ENCODE measurements at places on chromosomes 16 and 17.

DNA sequence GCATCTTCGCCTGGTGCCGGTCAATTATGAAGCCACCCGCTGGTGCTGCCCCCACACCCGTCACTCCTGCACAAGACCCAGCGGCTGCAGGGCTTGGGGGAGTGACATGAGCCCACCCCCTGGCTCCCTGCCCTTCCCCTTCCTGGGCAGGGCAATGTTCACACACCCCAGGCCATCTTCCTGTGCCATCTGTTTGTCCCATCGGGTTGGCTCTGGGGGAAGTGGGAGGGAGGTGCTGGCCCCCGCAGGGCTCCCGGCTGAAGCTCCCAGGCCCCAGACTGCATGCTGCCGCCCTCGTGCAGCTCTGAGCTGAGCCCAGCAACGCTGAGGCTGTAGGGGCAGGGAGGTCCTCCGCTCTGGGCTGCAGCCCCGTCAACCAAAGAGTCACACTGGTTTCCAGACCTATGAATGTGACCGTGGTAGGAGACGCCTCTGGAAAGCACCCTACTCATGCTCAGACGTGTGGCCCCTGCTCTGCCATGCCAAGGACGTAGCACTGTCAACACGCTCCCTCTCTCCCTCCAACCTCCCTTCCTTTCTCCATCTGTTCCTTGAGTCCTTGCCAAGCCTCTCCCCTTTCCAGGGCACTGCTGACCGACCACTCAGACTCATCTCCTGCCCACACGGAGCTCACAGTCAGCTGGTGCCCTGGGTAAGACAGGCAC lies 140.4 kb downstream of the ENGASE start:
- no peak for DNase-seq

GRCh38 chr16:50719401-50720337 lies 22.2 kb upstream of the CYLD start:
- no peak for DNase-seq

GRCh38 chr17:58356231-58356630 lies 4.2 kb upstream of the SUPT4H1 start:
- DNase-seq = no peak

DNA sequence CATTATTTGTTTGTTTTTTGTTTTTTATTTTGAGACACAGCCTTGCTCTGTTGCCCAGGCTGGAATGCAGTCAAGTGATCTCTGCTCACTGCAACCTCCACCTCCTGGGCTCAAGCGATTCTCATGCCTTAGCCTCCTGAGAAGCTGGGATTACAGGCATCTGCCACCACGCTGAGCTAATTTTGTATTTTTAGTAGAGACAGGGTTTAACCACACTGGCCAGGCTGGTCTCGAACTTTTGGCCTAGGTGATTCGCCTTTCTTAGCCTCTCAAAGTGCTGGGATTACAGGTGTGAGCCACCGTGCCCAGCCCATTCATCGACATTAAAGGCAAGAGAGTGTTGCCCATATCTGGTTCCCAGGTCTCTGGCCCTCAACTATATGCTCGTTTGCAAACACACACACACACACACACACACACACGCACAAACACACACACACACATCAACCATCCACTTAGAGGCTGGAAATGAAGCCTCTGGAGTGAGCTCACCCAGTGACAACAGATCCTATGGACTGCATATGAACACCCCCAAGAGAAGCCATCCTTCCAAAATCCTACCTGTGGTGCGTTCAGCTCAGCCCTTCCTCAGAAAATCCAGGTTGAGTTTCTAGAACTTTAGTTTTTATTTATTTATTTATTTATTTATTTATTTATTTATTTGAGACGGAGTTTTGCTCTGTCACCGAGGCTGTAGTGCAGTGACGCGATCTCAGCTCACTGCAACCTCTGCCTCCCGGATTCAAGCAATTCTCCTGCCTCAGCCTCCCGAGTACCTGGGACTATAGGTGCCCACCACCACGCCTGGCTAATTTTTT lies 12.3 kb upstream of the SEPHS2 start:
- DNase-seq = no peak

DNA sequence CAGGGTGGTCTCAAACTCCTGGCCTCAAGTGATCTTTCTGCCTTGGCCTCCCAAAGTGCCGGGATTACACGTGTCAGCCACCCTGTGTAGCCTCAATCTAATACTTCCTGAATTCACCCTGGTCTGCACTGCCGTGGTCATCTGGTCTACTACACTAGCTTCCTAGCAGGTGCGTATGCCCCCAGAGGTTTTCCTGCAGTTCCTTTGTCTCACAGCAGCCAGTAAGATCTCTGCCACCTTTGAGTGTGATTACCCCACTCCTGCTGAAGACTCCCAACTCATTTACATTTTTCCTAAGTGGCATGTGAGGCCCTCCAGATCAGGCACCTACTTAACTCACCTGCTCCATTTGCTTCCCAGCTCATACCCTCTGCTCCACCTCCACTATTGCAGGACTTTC lies 5.1 kb upstream of the DDX19A start:
- no peak for DNase-seq

GRCh38 chr17:75553295-75554110 lies 28.0 kb downstream of the LLGL2 start:
- DNase-seq = no peak

DNA sequence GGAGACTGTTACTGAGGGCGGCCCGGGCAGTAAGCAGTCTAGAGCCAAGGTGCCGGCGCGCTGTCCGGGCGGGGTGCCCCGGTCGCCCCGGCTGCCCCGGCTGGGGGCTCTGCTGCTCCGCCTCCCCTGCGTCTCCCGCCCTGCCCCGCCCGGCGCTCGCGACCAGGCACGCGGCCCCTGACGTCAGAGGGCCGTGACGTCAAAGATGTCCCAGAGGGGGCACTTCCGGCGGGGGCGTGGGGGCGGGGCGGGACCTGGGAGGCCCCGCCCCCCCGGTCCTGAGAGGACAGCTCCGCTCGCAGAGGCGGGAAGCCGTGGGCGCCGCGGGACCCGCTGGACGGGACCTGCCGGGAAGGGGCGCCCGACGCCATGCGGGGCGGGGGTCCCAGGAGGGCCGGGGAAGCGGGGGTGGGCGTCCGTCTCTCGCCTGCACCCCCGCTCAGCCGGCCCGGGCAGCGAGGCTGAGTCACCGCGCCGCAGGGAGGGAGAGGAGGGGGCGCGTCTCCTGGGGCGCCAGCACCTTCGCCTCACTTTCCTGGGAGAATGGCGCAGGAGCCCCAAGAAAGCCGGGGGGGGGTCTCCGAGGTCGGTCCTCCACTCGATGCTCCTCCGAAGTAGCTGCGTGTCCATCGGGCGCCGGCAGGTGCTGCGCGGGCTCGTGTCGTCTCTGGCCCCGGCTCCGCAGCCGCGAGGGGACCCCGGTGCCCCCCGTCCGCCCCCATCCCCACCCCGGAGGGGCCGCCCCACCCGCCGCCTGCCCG lies 4.4 kb upstream of the HIC1 start:
- DNase-seq = peak; percentile 72

DNA sequence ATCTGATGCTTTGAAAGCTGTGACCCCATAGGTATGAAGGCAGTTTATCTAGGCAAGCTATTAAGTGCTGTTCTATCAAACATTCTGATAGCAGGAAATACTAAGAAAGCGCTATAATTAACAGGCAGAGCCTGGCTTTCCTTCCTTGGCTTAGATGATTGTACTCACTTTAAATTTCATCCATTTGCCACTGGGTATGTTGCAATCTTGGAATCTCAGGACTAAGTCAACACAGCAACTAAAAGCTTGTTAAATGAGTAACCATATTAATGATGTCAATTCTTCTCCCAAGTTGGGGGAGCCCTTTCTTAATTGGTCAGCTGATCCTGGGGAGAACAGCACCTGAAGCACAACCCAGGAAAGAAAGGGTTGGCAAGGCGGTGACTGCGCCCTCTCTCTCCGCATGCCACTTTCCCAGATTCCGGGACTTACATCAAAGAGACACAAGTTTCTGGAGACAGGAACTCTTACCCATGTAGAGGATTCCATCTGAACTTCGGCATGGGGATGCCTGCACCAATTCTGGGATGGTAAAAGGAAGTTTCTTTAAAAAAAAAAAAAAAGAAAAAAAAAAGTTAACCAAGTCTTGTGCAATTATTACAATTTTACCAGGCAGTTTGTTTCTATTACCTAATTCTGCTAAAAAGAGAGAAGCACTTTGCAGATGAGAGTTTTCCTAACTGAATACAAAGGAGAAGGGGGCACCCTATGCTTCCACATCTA lies 54.4 kb upstream of the ICAM2 start:
- peak; percentile 54 for DNase-seq

GRCh38 chr16:83742124-83742899 lies 65.5 kb upstream of the HSBP1 start:
- DNase-seq = no peak

DNA sequence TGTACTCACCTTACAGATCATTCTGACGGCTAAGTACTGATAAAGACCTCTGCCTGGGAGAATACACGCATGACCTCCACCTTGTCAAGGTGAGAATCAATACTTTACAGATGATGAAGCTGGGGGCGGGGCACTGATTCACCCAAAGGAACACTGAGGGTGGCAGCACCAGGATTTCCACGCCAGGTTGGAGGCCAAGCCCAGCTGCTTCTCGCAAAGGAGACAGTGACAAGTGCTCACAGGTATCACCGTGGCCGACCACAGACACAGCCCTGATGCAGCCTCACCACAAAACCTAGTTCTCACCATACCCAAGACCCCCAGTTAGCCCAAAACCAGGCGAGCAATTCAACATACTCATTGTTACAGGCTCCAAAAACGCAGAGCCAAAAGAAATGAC lies 434.2 kb downstream of the SOX9 start:
- DNase-seq = no peak

GRCh38 chr17:880443-881269 lies 98.5 kb downstream of the MRM3 start:
- no peak for DNase-seq

DNA sequence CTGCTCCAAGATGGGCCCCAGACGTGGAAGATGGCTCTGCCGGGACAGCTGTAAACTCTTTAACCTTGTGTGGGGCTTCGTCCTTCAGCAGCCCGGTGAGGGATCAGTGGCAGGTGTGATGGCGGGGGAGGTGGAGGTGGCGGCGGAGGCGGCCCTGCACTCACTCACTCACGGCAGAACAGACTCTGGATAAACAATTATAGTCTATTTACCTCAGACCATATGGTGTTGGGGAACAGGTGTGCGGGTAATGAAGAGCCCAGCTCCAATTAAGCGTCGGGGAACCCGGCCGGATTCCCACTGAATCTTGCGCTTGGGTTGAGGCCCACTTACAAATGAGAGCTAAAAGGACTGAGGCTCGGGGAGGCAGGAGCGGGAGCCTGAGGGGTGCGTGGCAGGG lies 104.3 kb upstream of the SDK2 start:
- no peak for DNase-seq

GRCh38 chr16:68227850-68228553 lies 7.9 kb downstream of the ESRP2 start:
- DNase-seq = no peak
